AG04449 (cell line): ENCODE measurements at places on chromosomes 2 and 18.

GRCh38 chr2:161312996-161313395 is 4.8 kb downstream of the PSMD14 start:
- no peak for DNase-seq

DNA sequence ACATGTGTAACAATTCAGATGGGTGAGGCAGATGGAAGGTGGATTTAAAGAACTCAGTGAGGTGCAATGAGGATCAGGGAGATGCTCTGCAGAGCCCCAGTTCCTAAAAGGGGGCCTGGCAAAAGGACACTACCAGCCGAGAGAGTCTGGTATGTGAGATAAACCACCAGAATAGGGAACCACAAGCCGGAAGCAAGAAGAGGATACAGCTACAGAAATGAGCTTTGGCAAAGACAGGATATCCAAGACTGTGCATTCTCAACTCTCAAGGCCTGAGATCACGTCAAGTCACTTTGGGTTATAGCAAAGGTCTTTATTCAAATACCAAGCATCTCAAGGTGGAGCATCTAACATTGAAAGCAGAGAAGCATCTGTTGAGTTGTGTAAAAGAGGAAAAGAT is 293.5 kb downstream of the ARHGAP15 start:
- no peak for DNase-seq

GRCh38 chr18:45565280-45565970 is 49.9 kb upstream of the SLC14A2 start:
- no peak for DNase-seq

DNA sequence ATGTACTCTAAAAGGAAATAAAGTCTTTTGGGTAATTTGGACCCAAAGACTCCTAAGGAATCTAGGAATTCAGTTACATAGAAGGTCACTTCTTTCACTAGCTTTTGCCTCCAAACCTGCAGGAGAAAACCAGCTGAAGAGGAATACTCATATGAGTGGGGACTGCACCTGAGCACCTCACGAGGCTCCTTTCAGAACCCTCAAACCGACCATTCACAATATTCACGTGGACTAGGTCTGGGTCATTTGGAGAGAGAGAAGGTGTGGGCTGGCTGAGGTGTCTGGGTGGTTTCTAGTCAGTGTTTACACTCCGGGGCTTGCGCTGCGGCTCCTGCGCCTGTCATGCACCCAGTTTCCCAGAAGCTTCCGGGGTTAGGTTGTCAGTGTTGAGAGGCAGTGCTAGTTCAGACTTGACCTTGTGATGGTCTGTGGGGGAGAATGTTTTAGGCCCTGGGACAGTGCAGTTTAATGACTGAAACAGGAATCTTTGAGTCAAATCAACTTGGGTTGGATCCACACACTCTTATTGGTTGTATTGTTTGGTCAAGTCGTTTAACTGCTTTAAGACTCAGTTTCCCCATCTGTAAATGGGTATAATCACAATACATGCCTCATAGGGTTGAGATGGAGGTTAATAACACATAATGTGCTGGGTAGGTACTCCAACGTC is 78.4 kb downstream of the LIMS1 start:
- no peak for DNase-seq

DNA sequence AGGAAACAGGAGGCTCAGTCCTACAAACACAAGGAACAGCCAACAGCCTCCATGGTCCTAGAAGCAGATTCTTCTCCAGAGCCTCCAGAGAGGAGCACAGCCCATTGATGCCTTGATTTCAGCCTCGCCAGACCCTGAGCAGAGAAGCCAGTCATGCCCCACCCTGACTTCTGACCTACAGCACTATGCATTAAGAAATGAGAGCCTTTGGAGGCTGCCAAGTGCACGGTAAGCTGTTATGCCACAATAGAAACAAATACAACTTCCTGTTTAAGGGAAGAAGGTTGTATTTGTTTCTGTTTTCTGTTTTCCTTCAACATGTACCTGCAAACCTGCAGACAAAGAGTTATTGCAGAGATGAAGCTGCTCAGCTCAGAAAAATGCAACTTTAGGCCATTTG is 181.3 kb upstream of the AGAP1 start:
- DNase-seq: no peak

DNA sequence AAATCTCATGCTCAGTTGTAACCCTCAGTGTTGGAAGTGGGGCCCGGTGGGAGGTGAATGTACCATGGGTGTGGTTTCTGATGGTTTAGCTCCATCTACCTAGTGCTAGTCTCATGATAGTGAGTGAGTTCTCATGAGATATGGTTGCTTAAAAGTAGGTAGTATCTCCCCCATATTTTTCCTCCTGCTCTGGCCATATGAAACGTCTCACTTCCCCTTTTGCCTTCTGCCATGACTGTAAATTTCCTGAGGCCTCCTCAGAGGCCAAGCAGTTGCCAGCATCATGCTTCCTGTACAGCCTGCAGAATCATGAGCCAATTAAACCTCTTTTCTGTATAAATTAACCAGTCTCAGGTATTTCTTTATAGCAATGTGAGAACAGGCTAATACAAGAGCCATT is 62.8 kb upstream of the RNF152 start:
- DNase-seq: no peak

DNA sequence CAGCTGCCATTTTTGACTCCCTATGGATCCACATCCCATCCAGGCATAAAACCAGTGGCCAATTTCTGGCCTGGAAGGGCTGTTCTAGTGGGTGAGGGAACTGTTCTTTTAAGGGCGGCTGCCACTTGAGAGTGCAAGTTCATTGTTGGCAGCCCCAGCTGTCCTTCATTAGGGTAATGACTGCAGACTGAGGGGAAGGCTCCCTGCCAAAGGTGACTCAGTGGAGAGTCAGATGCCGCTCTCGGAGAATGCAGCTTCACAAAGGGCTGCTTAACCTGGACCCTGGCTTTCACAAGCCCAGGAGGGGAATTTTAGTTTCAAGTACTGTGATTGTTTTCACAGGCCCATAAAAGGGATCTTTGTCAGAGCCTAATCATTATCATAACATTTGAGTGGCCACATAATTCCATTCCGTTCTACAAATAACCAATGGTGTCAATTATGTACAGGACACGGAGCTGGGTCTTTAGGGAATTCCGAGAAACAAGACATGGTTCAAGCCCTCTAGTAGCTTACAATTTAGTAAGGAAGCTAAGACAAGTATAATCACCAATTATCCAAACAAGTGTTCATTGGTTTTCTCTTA is 235.7 kb downstream of the CDCA7 start:
- peak; percentile 73 for DNase-seq

DNA sequence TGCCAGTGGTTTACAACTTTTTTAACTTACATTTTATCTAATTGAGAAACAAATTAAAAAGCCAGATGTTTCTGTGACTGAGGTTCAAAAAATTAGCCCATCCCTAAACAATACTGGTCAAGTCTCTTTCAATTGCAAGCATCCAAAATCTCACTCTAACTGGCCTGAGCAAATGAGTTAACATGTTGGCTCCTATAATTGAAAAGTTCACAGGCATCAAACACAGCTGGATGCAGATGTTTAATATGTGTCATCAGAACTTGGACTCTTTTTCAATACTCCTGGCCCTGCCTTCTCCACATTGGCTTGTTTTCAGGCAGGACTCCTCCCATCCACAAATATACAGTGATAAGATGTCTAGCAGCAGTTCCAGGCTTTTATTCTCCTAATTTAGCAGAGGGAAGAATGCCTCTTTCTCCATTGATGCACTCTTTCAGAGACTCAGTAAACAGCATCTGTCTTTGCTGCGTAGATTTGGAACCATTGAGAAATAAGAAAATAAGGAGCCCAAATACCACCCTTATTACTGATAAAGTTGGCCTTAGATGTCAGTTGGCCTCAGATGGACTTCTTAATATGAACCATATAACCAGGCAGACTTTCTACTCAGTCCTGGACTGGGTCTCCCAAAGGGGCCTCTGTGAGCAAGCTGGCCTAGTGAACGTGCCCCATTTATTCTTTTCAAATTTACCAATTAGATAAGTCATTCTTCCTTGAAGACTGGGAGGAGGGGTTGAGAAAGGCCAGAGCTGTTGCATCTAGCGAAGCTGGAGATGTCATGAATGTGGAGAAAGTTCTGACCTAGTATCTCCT is 30.4 kb upstream of the FN1 start:
- no peak for DNase-seq

GRCh38 chr2:232375164-232375563 is 3.4 kb upstream of the ALPP start:
- DNase-seq: no peak

DNA sequence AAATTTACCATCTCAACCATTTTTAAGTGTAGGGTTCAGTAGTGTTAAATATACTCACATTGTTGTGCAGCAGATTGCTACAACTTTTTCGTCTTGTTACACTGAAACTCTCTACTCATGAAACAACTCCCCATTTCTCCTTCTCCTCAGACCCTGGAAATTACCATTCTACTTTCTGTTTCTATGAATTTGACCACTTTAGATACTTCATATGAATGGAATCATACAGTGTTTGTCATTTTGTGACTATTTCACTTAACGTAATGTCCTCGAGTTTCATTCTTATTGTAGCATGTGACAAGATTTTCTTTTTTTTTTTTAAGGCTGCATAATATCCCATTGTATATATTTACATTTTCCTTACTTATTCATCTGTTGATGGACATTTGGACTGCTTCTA is 203.8 kb downstream of the PLCL1 start:
- DNase-seq: no peak

- DNase-seq: no peak
Observed at GRCh38 chr2:149739171-149739882, 151.8 kb upstream of the MMADHC start.

DNA sequence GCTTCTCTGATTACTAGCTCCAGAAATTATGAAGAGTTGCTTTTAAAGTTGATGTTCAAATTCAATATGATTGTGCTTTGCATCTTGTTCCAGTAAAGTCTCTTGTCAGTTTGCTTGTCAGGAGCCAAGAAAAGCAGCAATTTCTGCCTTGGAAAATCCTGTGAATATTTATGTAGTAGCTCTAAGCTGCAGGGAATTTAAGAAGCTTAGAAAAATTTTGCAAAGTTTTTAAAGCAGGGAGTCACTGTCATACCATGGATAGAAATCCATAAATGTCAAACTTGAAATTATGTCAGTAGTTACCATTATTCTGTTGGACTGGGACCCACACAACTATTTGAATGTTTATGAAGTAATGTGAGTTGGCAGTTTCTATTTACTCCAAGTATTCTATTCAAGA is 169.3 kb downstream of the TMEM200C start:
- DNase-seq: no peak

- no peak for DNase-seq
Observed at GRCh38 chr2:171310889-171311288, 122.9 kb downstream of the METTL8 start.

- no peak for DNase-seq
Observed at GRCh38 chr2:54568876-54569321, 112.8 kb downstream of the SPTBN1 start.

DNA sequence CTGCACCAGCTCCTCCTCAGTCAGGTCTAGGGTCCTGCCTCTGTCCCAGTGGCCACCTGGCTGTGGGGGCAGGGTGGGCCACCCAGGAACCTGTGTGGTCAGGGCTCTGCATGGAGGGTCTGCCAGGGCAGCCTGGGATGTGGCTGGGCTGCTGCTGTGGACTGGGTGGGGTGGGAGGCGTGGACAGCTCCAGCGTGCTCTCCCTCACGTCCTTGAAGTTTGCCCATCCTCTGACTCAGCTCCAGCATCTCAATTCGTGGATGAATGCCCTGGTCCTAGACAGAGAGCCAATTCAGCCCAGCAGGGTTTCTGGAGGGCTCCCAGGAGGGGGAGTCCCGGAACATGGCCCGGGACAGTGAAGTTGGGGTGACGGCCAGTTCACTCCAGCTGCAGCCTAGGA is 64.3 kb upstream of the EPAS1 start:
- DNase-seq: no peak

DNA sequence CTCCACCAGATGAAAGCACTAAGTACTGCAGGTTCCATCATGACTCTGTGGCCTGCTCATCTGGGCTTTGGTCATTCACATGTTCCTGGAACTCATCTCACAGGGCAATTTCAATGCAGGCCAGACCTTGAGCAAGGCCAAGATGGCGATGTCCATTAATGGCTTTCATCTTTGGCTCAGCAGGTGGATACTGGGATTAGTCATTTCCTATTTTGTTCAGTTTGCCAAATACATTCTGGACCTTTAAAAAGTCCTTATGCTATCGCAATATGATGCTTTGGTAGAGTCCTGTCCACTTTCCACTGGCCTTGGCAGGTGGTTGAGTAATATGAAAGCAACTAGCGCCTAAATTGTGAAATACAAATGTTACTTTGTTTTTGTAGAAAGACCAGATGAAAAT is 170.1 kb upstream of the REV1 start:
- no peak for DNase-seq

GRCh38 chr2:208006337-208006736 is 19.0 kb downstream of the PLEKHM3 start:
- DNase-seq: no peak

- DNase-seq: peak; percentile 14
Observed at GRCh38 chr18:49898421-49898820, 85.1 kb upstream of the ACAA2 start.

- no peak for DNase-seq
Observed at GRCh38 chr2:15311201-15311907, 249.8 kb downstream of the NBAS start.

DNA sequence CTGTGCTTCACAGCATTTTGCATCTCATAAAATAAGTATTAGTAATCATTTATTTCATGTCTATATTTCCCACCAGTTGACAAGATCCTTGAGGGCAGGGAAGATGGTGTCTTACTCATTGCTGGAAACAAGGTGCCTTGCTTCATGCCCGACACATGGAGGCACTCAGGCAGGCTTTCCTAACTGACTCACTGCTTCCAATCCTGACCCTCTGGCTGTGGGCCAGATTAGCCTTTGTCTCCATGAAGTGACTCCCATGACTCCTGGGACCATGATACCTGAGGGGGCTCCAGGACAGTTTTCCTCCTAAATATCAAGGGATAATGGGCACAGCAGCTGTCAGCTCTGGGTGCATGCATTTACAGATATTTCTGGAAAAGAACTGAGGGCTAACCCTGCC is 275.1 kb downstream of the AGPS start:
- no peak for DNase-seq

- DNase-seq: no peak
Observed at GRCh38 chr2:133657591-133657990, 89.3 kb upstream of the NCKAP5 start.

- no peak for DNase-seq
Observed at GRCh38 chr2:70258532-70258875, 567 bp downstream of the PCYOX1 start.
